Kidney tubule cell (primary cell): ENCODE measurements at places on chromosomes 5 and 9.
A peak's percentile ranks its signal among the peaks of the same experiment; 100 is the strongest.

GRCh38 chr5:135561266-135561665 is 17.5 kb downstream of the CXCL14 start:
- DNase-seq: no peak

GRCh38 chr5:143261748-143262392 is 141.6 kb downstream of the NR3C1 start:
- DNase-seq: peak; percentile 56

- DNase-seq: no peak
Measured at GRCh38 chr5:17232405-17232804, 15.0 kb downstream of the BASP1 start.

DNA sequence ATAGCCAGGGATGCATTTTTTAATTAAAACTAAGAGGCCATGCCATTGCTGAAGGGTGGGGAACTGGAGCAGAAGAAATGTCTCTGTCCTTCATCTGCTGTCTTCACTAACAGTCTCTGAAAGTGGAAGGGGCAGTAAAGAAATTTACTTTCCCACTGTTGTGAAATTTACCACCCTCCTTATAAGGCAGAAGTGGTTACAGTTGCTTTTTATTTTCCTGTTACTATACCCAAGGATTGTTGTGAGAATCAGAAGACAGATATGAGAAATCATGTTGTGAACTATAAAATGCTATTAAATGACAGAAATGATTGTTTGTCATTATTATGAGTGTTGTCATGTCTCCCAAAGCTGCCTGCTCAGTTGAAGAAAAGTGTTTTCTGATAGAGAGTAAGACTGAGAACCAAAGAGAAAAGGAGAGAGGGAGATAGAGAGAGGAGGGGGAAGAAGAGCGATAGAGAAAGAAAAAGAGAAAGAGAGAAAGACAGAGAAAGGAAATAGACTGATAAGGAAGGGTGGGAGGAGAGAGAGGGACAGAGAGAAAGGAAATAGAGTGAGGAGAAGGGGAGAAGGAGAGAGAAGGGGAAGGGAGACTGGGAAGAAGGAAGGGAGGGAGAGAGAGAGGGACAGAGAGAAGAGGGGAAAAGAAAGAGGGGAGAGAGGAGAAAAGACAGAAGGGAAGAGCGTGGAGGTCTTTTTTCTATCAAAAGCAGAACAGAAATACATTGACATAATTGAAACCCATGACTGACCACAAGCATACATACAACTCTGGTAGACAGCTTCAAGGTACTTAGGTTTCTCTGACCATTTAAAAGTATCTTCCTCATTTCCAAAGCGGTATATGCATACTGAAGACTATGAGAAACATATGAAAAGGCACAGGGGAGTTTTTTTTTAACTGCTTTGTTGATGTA is 22.5 kb downstream of the SEC61B start:
- DNase-seq: no peak

- DNase-seq: peak; percentile 49
Measured at GRCh38 chr9:5488221-5489008, 21.9 kb upstream of the PDCD1LG2 start.

GRCh38 chr9:104907278-104907951 is 20.5 kb downstream of the ABCA1 start:
- peak; percentile 75 for DNase-seq

DNA sequence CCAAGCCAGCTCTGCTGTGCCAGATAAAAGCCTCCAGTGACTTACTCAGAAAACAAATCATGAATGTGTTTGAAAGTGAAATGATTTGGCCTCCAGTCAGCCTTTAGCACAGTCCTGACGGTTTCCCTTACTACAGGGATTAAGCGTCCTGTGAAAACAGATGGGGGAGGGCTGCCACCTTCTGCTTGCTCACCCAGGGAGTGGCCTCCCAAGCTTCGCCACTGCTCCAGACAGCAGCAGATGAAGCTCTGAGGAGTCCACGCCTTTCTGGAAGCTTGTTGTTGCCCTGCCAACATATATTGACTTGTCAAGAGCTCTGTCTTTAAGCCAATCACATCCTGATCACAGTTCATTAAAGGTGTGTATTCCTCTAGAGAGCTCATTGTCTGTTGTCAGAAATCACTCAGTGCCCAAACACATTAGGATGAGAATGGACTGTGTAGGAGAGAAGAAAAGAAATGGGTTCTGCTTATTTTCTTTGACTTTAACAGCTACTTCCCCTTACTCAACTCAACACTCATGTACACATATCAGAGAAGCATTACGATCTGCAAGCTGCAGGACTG is 4.9 kb upstream of the FYB1 start:
- peak; percentile 35 for DNase-seq

- no peak for DNase-seq
Measured at GRCh38 chr5:140213370-140213983, 38.5 kb downstream of the CYSTM1 start.

- no peak for DNase-seq
Measured at GRCh38 chr5:17620627-17621026, 10.4 kb downstream of the TAF11L12 start.

GRCh38 chr5:123880875-123881274 is 368.9 kb downstream of the CSNK1G3 start:
- no peak for DNase-seq

- DNase-seq: no peak
Measured at GRCh38 chr9:121227862-121228261, 26.2 kb upstream of the RAB14 start.

DNA sequence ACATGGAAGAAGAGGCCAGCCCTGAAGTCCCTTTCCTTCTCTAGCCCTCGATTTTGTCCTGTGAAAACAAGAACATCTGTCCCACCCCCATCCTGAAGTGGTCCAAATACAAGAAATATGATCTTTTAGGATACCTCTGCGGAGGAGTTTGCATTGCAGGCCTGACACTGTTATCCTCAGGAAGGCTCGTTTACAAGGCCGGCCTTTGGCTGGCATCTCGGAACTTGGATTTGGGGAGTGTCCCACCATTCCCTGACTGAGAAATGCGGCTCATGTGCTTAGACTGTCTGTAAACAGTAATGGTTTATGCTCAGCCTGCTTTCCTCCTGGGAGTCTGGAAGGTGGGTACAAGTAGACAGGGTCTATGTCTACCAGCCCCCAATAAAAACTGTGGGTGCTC is 26.4 kb downstream of the WHRN start:
- DNase-seq: no peak

GRCh38 chr9:38278931-38279679 is 113.4 kb upstream of the ALDH1B1 start:
- DNase-seq: no peak

- DNase-seq: no peak
Measured at GRCh38 chr9:101434998-101435397, 576 bp downstream of the ALDOB start.

DNA sequence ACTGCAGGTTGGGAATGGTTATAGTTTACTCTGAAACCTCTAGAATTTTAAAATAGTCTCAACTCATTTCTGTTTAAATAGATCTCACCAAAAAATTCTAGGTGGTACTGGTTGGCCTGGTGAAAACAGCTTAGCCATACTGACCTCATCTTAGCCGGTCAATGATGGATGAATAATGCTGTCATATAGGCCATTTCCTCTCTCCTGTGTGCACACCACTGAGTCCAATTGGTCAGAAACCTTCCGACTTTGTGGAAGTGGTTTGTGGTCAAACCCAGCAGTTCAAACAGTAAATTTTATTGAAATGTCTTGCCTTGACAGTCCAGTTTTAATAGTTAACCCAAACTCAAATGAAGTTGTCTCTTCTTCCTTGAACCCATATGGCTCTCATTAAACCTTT is 98.6 kb downstream of the GIN1 start:
- DNase-seq: peak; percentile 88

DNA sequence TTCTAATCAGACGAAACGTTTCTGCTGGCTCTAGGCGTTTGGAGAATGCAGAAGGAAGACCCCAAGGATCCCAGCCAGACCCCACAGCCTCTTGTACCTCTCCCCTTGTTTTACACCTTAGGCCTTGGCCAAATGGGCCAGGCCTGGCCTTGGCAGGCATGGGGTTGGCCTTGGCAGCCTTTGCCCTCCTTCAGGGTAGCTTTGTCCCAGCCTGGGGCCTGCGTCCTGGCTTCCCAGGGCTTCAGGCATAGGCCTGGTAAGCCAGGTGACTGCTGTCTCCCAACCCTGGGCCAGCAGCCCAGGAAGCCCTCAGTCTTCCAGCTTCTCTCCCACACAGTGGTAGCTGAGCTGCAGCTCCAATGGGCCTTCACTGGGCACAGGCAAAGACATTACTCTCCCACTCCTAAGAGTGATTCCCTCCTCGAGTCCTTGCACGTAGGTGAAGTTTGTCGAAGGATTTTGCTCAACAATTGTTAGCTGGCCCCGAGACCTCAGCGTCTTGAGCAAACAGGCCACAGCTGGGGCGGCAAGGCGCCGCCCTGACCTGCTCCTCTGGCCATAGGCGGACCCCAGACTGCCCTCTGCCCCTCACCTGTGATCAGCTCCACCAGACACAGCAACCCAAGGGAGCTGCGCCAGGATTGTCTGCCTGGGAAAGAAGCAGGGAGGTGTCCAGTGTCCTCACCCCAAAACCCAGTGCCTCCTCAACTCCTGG is 1.1 kb upstream of the PITX1 start:
- no peak for DNase-seq

DNA sequence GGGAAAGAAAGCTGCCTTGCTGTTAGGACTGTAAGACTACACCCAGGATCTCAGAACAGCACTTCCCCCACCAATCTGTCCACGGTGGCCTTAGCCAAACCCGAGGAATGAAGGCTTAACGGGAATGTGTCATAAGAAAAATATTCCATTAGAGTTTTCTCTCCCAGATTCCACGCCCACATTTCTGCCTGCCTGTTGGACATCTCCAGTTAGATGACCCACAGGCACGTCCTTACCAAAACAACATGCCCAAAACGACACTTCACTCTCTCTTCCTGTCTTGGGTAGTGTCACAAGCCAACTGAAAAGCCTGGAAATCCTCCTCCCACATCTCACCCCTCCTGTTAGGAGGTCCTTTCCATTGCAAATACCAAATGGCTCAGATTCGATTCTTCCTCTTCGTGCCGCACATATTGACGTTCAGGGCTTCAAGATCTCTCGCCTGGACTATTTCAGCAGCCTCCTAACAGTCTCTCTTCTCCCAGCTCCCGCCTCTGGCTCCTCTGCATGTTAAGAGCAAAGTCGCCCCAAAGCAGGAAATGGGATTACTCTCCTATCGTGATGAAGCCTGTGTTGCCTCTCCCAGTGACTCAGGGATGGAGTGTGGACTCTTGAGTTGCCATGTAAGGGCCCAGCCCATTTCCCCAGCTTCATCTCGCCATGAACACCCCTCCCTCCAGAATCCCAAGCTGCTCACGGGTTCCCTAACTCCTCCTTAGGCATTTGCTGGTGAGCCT is 159.3 kb downstream of the NR3C1 start:
- peak; percentile 98 for DNase-seq

- DNase-seq: no peak
Measured at GRCh38 chr9:133526721-133527321, 2.1 kb upstream of the MYMK start.

DNA sequence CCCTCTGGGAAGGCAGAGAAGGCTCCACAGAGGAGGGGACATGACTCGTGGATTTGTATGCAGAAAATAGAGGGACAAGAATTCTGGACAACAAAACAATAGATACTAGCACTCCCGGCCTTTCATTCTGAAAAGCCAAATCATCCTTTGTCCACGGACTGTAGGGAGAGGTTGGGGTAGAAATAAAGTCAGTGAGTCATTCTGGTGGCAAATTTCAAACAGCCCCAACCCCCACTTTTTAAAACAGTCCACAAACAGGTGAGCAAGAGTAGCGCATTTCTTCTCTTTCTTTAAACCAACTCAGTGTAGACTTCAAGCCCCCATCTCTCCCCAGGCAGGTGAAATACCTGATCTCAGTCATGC is 56.1 kb downstream of the PTPDC1 start:
- no peak for DNase-seq
